Hindlimb muscle (tissue), 1 donor: ENCODE measurements at places on chromosomes 7 and 10. TPM values are rescaled to one million over a fixed set of nuclear protein-coding genes. Genes with fewer than 3 reads are reported as not detected.

The INA gene
- polyA plus RNA-seq, result 0.22 TPM

The WIPF3 gene
- 28.4 TPM for polyA plus RNA-seq

The SFMBT2 gene
- polyA plus RNA-seq, result 7.9 TPM

The MKI67 gene
- 31.9 TPM for polyA plus RNA-seq

The VPS37D gene
- polyA plus RNA-seq, result 3.1 TPM

The AKR1E2 gene
- polyA plus RNA-seq, result 3.8 TPM

The CYP3A4 gene
- not detected for polyA plus RNA-seq

The OR2F1 gene
- polyA plus RNA-seq, result not detected

The GET4 gene
- 50.6 TPM for polyA plus RNA-seq

The H2BK1 gene
- polyA plus RNA-seq, result not detected

The PTPN20 gene
- polyA plus RNA-seq, result 1.2 TPM

GRCh38 chr7:137772748-137773147 lies 74.0 kb downstream of the DGKI start:
- no peak for DNase-seq

GRCh38 chr7:6376820-6377219 lies 70.9 kb downstream of the DAGLB start:
- DNase-seq, result no peak

GRCh38 chr10:93461807-93462178 lies 20.3 kb downstream of the MYOF start:
- no peak for DNase-seq

DNA sequence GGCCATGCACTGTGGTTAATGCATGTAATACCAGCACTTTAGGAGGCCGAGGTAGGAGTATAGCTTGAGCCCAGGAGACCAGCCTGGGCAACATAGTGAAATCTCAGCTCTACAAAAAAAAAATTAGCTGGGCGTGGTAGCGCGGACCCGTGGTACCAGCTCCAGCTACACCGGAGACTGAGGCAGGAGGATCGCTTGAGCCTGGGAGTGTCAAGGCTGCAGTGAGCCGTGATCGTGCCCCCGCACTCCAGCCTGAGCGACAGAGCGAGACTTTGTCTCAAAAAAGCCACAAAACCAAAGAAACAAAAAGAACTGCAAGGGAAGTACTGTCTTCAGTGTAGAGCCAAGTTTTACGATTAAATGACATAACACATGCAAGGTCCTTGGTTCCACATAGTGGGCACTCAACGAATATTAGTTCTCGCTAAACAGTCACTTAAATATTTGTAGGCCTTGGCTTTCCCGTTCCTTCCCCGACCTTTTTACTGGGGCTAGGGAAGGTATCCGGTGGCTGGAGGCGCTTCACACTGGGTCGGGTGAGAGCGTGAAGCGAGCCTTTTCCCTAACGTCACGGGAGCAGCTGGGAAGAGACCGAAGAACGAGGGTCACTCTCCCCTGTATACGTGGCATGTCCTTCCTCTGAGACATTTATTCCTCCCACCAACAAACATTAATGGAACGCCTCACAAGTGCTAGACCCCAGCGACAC lies 993 bp upstream of the SND1 start:
- DNase-seq, result no peak

GRCh38 chr10:48758411-48758810 lies 73.7 kb downstream of the WDFY4 start:
- no peak for DNase-seq

GRCh38 chr7:23787272-23787671 lies 77.3 kb downstream of the STK31 start:
- no peak for DNase-seq

DNA sequence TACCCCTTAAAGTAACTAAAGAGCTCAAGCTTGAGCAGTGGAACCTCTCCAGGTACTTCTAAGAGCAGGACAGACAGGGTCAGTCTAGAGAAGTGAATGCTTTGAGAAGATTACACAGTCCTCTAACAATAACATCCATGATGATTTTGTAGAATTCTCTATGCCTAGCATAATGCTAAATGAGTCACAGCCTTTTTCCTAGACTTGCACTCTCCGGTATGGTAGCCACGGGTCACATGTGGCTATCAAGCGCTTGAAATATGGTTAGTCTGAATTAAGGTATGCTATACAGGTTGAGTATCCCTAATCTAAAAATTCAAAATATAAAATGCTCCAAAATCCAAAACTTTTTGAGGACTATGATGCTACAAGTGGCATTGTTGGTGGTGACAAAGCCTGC lies 166.6 kb upstream of the MKLN1 start:
- DNase-seq, result no peak

DNA sequence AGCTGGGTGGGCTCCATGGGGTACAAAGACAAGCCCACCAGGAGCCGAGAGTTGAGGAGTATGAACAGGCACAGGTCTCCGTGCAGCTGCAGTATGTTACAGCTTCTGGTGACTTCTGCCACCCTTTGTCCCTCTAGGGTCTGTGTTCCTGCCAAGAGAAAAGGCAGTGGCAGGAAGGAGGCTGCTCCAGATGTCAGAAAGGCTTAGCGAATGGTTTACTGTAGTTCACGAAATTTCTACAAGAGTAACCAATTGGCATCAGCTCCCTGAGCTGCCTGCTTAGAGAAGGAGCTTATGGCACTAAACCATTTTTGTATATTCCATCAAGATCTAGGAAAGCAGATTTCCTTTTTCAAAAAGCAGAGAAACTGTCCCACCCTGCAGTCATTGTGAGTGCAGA lies 48.2 kb upstream of the TMEM72 start:
- no peak for DNase-seq

GRCh38 chr7:25126751-25127150 lies 1.7 kb upstream of the CYCS start:
- DNase-seq, result no peak

DNA sequence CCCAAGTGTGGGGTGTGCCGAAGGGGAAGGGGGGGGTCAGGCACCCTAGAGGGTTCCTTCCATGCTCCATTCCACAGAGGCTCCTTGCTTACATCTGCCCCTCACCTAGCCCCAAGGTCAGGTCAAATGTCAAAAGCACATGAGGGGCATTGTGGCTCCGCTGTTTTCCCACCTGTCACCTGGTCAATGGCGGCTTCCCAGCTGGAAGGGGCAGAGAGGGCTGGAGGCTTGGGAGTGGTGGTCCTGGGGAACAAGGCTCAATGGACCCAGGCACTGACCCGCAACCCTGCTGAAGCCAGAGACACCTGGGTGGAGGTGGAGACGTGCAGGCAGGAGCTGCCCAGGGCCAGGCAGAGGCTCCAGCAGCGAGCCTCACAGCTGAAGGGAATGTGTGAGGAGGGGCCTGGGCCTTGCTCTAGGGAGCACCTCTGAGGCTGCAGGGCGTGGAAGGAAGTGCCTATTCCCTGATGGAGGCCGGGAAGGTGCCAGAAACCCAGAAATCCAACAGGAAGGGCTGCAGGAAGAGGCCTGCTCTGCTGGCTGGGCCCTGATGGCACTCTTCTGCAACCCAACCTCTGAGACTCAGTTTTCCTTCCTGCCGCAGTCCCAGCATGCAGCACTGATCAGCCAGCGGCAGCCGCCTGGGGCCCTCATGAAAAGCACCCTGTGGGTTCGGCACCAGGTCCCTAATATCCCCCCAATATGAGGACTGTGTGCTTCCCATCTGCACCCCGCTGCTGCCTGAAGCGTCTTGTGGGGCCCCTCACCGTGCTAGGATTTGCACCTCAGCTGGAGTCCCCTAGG lies 16.0 kb downstream of the RASGEF1A start:
- DNase-seq, result no peak

GRCh38 chr7:29639886-29640595 lies 76.4 kb downstream of the PRR15 start:
- no peak for DNase-seq

DNA sequence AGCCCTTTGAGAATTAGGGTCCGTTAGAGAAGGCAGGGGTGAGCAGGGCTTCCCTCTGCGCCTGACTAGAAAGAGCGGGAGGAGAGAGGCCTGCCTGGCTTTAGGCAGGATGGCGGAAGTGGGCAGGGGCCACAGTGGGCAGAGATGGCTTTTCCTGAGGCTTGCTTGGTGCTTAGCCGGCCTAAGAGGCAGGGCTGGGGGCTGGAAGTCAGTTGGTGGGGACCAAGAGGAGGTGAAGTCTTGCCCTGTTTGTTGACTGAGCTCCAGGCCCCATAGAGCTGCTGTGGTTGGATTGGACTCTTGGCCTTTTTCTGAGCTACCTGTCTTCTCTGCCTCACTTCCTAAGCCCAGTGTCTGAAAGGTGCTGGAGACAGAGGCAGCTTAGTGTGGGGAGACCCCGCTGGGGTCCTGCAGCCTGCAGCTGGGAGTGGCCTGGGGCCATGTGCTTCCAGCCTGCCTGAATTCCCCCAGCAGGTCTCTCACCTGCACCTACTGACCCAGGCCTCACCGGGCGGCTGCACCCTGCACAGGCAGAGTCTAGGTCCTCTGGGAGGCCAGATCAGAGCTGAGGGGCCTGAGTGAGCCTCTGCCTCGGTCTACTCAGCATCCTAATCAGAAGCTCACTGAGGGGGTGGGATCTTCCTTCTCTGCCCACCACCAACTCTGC lies 4.8 kb downstream of the FAM241B start:
- DNase-seq, result no peak

DNA sequence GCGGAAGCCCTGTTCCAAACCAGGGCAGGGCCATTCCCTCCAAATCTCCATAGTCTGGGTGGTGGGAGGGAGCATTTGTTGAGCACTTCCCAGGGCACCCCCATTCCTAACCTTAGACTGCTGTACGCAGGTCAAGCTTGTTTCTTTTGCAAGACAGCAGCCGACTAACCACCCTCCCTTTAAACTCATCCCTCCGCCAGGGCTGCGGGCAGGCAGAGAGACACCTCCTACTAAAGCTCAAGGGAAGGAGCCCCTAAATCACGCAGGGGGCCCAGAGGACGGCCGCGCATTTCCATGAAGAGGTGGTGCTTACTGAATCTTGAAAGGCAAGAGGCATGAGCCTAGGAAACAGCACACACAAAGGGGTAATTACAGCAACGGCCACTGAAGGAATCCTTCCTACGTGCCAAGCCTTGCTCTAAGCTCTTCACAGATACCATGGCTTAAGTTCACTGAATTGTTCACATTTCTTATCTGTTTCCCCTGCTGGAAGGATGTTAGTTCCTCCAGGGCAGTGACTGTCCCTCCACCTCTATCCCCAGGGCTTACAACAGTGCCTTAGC lies 90.0 kb downstream of the PROSER2 start:
- DNase-seq, result no peak

GRCh38 chr7:96388620-96389383 lies 66.9 kb upstream of the SLC25A13 start:
- DNase-seq, result peak; percentile 36

DNA sequence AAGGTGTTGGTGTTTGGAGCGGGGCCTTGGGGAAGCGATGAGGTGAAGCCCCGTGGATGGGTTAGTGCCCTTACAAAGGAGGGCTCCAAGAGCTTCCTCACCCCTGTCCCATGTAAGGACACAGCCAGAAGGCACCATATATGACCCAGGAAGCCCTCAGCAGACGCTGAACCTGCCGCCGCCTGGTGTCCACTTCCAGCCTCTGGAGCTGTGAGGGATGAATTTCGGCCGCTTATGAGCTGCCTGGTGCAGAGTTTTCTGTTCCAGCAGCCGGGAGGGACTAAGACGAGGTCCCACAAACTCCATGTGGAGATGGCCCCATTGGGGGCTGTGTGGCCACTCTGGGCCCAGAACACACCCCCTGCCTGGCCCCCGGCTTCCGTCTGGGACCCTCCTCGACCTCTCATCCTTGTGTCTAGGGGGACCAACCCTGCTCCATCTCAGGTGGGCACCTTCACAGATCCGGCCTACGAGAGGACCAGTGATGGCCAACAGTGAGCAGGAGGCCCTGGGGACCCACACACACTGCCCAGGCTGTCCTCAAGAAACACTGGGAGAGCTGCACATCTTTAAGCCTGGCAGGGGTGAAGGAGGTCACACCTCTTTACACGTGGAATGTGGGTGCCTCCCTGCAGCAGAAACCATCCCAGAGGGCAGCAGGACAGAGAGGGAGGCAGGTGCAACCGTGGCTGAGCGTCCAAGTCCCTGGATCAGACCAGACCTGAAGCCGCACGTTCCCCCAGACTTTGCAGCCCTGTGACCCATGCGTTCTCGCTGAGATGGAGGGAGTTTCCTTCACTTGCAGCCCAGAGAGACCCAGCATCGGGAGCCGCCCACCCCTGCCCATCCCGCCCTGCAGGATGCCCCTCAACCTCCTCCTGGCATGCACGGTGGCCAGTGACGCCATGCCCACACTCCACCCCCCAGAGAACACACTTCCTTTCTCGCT lies 96.1 kb downstream of the PDGFA start:
- DNase-seq, result no peak

DNA sequence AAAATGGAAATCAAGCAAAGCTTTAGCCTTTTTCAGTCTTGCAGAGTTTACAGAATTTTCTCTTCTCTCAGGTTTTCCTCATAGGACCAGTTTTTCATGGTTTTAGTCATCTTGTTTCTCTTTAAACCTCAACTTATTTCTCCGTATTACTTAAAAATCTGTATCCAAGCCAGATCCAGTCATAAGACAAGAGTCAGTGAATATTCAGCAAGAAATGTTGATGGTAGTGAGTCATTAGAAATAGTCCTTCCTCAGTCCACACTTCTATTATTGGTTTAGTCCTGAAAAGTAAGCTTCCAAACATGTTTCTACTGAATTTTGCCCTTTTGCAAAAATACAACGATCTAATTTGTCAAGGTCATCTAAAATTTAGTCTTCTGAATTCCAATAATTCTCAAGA lies 107.0 kb downstream of the VIM start:
- DNase-seq, result no peak
